T-cell (primary cell): ENCODE measurements at places on chromosomes 5 and 9. TPM values are rescaled to one million over a fixed set of nuclear protein-coding genes. Genes with fewer than 3 reads are reported as not detected.
A peak's percentile ranks its signal among the peaks of the same experiment; 100 is the strongest.

GRCh38 chr5:5813441-5813840, 391.0 kb downstream of the ICE1 start:
- no peak for DNase-seq

DNA sequence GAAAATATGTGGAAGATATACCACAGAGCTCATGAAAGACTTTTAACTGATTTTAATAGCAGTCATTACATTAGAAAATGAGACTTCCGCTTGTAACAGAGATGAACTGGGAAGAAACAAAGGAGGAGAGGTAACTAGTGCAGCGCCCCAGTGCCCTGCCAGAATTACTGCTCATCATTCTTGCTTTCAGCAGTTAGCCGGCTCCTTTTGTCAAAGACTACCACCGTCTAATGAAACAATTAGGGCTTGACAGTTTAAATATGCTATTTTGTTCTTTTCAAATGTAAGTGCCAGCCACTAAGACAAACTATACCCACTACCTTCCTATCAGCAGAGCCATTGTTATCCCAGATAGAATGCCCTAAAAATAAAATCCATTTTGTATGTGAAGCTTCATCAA, 328.4 kb downstream of the EFNA5 start:
- no peak for DNase-seq

GRCh38 chr9:15277400-15278090, 29.5 kb downstream of the TTC39B start:
- no peak for DNase-seq

GRCh38 chr9:136374183-136374575, 710 bp upstream of the CARD9 start:
- no peak for DNase-seq

- DNase-seq: no peak
Measured at GRCh38 chr5:67051164-67051563, 145.4 kb downstream of the CD180 start.

DNA sequence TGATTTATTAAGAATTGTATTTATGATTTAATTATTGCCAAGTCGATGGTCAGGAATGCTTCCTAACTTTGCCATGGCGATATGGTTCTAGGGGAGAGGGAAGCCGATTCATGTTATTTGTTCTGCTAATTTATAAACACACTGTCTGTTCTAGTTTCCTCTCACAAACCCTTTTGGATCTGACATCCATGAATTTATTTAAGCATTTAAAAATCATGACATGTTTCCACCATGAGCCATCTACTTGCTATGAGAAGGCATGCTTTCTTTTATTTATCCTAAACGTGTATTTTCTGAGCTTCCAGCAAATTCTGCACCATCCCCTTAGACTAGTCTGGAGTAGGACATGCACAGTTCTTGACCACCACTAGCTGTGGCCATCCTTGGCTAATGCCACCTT, 136.6 kb upstream of the STC2 start:
- DNase-seq: no peak

- no peak for DNase-seq
Measured at GRCh38 chr5:60210810-60211209, 317.3 kb upstream of the PDE4D start.

- DNase-seq: peak; percentile 10
Measured at GRCh38 chr5:150624334-150625163, 15.9 kb upstream of the SYNPO start.

- DNase-seq: no peak
Measured at GRCh38 chr5:35091704-35092103, 44.0 kb upstream of the AGXT2 start.

DNA sequence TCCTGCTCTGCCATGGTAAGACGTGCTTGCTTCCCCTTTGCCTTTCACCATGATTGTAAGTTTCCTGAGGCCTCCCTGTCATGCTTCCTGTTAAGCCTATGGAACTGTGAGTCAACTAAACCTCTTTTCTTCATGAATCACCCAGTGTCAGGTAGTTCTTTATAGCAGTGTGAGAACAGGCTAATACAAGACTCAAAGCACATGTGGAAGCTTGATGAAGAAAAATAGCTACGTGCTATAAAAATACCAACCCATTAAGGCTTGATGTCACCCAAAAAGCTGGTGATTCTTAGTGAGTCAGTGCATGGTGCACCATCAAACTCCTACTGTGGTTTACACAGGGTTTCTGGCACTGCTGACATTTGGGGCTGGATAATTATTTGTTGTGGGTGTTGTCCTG, 332.2 kb downstream of the TMEM167A start:
- no peak for DNase-seq

GRCh38 chr9:136700959-136701667, 11.3 kb upstream of the DIPK1B start:
- peak; percentile 59 for DNase-seq

GRCh38 chr5:116487045-116487444, 87.6 kb downstream of the SEMA6A start:
- no peak for DNase-seq

Gene FBN2
- total RNA-seq: not detected

Gene SLC36A2
- total RNA-seq: not detected

Gene NTRK2
- total RNA-seq: 0.12 TPM

Gene PKD2L2
- not detected for total RNA-seq

Gene GABRA1
- total RNA-seq: not detected

Gene GRXCR2
- total RNA-seq: not detected

Gene IL31RA
- not detected for total RNA-seq
